ENCODE measurements at places on chromosomes 1 and 21. TPM values are rescaled to one million over a fixed set of nuclear protein-coding genes. Genes with fewer than 3 reads are reported as not detected.

CZIB gene
- 73.2 TPM for polyA plus RNA-seq

DNA sequence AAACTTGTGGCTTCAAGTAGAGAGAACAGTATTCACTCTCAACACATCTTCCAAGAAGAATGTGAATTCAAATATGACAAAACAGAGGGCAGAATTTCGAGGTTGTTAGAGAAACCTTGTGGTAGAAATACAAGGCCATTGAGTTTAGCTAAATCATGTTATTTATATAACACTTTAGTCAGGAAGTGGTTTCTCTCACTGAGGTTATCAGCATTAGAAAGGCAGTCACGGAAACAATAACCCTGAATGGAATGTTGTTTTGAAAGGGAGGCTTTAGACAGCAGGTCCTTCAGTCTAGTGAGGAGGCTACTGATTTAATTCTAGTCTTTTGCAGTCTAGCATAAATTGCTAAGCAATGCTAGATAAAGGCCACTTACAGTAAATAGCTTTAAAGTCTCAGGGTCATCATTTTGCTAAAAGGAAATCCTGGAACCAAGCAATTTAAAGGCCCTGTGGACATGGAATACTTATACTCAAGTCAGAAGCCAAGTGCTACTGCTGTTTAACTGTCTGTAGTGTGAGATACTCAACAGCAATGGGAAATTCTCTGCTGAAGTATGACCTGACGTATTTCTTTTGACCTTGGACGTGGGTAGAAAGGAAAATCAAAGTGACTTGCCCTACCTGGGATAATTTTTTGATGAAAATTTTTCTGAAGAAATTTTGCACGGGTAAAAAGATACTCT, 89.0 kb upstream of the CHODL start:
- DNase-seq: no peak

DNASE2B gene
- 0.16 TPM for polyA plus RNA-seq

LCE3D gene
- not detected for polyA plus RNA-seq

SERTAD4 gene
- 2.2 TPM for polyA plus RNA-seq

DNA sequence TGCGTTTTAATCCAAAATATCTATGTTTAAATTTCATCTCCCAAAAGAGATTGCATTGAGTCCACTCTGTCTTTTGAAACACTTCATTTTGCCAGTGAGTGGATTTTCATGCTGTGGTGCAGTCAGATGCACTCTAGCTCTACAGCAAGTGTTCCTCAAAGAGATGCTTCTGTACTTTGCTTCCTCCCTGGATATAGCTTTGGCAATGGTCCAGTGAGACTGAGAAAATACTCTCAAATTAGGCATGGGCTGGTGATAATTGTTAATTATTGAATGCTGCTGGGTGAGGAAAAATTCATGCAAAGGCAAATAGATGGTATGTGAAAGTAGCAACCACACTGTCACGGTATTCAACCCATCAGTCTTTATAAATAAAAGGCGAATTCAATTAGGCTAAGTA, 396.9 kb downstream of the ADGRL2 start:
- no peak for DNase-seq
